ENCODE measurements at places on chromosomes 3 and 15.

DNA sequence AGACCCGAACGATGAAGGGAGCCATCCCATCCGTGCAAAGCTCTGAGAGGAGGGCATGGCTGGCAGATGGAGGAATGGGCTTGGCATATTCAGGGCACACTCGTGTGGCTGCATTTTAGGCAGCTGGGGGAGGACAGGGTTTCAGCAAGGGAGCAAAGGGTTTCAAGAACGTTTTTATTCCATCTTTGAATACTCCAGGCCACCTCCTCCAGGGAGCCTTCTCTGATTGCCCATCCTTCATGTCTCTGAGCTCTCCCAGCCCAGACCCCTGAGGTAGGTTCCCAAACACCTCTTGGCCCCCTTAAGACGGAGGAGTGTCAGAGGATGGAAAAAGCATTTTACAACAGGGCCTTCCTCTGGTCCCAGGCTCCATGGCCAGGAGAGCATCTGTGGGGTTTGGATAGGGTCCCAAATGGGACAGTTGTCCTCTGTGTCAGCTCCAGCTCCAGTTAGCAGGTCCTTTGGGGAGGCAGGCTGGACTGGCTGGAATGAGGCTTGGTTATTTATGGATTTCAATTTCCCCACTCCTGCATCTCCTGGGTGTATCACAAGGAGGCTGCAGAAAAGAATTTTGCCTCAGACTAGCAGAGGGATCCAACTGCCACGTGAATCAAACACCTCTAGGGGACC, 17.7 kb upstream of the SLC6A1 start:
- DNase-seq = no peak
- no peaks in the 10 kb centered on the region for H3K36me3 ChIP-seq
- no peak overlapping the region for H3K4me3 ChIP-seq
- no peaks in the 10 kb centered on the region for H3K4me1 ChIP-seq
- no peak overlapping the region for H3K27ac ChIP-seq

DNA sequence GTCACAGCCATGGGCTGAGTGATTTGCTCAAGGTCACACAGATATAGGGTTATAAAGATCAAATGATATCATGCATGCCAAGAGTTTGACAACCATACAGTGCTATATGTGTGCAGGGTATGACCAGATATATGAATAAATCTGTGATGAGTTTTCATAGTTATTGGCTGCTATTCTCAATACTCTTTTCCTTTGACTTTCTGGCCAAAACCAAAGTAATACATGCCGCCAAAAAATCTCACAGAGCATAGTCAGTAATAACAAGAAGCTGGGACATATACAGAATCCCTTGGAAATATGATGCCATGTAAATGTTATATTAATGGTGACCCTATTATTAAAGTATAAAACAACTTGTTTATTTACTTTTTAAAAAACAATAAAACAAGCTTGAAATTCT, 11.6 kb upstream of the TSC22D2 start:
- H3K4me3 ChIP-seq = no peak overlapping the region
- no peak overlapping the region for H3K27ac ChIP-seq
- no peaks in the 10 kb centered on the region for H3K36me3 ChIP-seq

GRCh38 chr3:53790470-53790869, 55.7 kb downstream of the CHDH start:
- DNase-seq = no peak
- H3K4me3 ChIP-seq = no peak overlapping the region
- no peaks in the 10 kb centered on the region for H3K4me1 ChIP-seq
- peaks cover 16% of the 10 kb centered on the region for H3K27me3 ChIP-seq
- no peaks in the 10 kb centered on the region for H3K36me3 ChIP-seq

DNA sequence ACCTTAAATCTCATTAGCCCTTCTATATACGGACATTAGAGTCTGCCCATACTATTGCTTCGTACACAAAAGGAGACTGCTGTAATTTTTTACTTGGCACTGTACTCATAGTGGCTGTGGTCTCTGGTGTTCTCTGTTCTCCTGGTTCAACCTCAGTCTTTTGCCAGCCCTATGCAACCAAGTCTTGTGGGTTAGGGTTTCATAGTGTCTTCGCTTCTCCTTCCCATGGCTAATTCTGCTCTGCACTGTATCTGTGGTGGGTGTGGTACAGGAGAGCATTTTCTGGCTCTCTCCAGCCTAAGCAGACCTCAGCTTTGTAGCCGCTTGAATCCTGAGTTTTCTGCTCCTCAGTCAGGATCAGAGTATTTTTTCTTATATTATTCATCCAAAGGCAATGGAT, 981.2 kb downstream of the SQOR start:
- DNase-seq = no peak
- no peaks in the 10 kb centered on the region for H3K27me3 ChIP-seq
- no peak overlapping the region for H3K4me3 ChIP-seq
- no peaks in the 10 kb centered on the region for H3K4me1 ChIP-seq

DNA sequence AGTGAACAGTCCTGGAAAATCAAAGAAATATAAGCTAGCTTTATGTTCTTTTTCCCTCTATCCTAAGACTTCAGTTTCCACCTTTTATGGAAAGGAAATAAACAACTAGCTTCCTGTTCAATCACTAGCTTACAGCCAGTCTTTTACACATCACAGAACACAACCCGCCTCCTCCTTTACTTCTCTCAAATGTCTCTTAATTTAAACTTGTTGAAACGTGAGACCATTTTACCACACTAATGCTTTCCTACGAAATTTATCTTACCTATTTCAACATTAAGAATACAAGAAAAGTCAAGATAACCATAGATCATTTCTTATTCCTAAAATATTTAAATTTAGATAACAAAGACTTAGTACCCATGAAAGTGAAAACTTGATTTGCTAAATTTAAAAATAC, 6.2 kb downstream of the PRTG start:
- no peaks in the 10 kb centered on the region for H3K36me3 ChIP-seq
- H3K4me3 ChIP-seq = no peak overlapping the region
- peaks cover 17% of the 10 kb centered on the region for H3K27me3 ChIP-seq
- H3K27ac ChIP-seq = no peak overlapping the region
- no peaks in the 10 kb centered on the region for H3K4me1 ChIP-seq

DNA sequence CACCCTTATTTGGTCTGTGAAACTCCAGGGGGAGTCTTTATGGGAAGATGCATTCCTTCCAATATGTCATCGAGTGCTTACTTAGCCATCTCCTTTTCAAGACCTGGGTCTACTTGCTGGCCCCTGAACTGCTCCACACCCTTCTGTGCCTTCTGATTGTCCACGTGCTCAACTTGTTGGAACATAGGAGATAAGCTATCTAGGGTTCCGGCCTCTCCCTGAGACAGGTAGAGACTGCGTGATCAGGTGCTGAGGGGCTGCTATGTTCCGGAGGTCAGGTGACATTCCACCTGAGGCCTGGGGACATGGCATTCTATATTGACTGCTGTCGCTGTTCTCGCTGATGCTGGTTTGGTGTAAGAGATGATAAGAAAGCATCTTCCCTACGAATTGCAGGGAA, 65.6 kb downstream of the ATP1B3 start:
- H3K36me3 ChIP-seq = no peaks in the 10 kb centered on the region
- no peak for DNase-seq
- H3K27me3 ChIP-seq = no peaks in the 10 kb centered on the region
- no peak overlapping the region for H3K4me3 ChIP-seq
- peaks cover 9% of the 10 kb centered on the region for H3K4me1 ChIP-seq

DNA sequence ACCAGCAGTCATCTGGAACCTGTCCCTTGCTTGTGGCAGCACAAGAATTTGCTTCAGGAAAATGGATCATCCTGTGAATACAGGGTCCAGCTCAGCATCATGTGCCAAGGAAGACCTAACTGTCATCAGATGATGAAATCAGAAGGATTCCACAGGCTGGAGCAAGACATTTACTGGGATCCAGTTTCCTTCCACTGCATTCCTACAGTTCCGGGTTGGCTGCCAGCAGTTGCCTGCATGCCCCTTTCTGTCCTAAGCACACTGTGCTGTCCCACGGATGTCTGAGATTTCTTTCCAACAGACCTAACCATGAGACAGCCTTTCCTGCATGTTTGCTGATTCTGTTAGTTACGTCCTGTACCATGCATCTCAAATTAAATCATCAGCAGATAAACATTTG, 140.7 kb downstream of the IMPG2 start:
- no peak overlapping the region for H3K4me3 ChIP-seq
- H3K4me1 ChIP-seq = no peaks in the 10 kb centered on the region
- no peak for DNase-seq
- H3K27ac ChIP-seq = no peak overlapping the region
- no peaks in the 10 kb centered on the region for H3K27me3 ChIP-seq
- no peaks in the 10 kb centered on the region for H3K36me3 ChIP-seq

DNA sequence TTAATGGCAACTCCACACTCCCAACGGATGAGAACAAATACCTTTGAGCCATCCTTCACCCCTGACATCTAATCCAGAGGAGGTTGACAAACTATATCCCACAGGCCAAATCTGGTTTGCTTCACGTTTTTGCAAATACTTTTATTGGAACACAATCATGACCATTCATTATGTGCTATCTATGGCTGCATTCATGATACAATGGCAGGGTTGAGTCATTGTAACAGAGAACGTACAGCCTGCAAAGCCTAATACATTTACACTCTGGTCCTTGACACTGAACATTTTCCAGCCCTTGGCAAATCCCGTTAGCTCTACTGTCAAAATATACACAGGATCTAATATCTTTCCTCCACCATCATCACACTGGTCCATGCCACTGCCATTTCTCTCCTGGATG, 7.6 kb upstream of the PRICKLE2 start:
- no peak for DNase-seq
- no peak overlapping the region for H3K4me3 ChIP-seq
- H3K4me1 ChIP-seq = no peaks in the 10 kb centered on the region
- no peaks in the 10 kb centered on the region for H3K27me3 ChIP-seq
- H3K36me3 ChIP-seq = no peaks in the 10 kb centered on the region

- H3K4me1 ChIP-seq = peaks cover 51% of the 10 kb centered on the region
- H3K4me3 ChIP-seq = peak overlapping the region; percentile 35
- H3K27me3 ChIP-seq = peaks cover 12% of the 10 kb centered on the region
- H3K27ac ChIP-seq = no peak overlapping the region
- DNase-seq = no peak
These were observed 17.5 kb upstream of the KCTD6 start for GRCh38 chr3:58474348-58474911.

DNA sequence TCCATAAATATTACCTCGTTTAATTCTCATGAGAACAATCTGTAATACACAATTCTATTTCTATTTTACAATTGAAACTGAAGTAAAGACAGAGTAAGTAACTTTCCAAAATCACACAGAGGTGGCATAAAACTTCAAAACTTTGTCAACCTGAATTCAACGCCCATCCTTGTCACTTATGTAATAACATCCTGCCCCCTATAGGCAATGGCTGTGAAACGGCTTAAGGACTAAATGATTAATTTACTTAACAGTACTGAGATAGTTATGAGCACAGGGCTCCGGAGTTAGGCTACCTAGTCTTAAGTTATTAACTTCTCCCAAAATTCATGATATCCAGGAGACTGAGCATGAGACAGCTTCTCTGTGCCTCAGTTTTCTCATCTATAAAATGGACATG, 293.1 kb upstream of the CHRM5 start:
- H3K4me1 ChIP-seq = no peaks in the 10 kb centered on the region
- no peak for DNase-seq
- H3K36me3 ChIP-seq = no peaks in the 10 kb centered on the region
- no peak overlapping the region for H3K4me3 ChIP-seq
- no peak overlapping the region for H3K27ac ChIP-seq

DNA sequence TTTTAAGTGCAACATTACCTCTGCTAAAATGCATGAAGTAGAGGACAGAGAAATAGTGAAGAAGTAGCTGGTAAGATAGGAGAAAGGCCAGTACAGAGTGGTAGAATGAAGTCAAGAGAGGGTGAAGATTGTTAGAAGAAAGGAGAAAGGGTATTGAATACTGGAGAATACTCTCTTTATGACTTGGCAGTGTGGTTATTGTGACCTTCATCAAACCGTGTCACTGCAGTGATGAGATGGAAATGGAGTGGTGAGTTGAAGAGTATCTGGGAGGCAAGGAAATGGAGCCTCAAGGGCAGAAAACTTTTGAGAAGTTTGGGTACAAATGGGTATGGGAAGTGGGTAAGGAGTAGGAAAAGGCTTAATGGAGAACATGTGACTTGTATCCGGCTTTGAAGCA, 24.7 kb downstream of the MINDY2 start:
- H3K4me1 ChIP-seq = peaks cover 24% of the 10 kb centered on the region
- H3K27me3 ChIP-seq = no peaks in the 10 kb centered on the region
- peak overlapping the region; percentile 50 for H3K27ac ChIP-seq

DNA sequence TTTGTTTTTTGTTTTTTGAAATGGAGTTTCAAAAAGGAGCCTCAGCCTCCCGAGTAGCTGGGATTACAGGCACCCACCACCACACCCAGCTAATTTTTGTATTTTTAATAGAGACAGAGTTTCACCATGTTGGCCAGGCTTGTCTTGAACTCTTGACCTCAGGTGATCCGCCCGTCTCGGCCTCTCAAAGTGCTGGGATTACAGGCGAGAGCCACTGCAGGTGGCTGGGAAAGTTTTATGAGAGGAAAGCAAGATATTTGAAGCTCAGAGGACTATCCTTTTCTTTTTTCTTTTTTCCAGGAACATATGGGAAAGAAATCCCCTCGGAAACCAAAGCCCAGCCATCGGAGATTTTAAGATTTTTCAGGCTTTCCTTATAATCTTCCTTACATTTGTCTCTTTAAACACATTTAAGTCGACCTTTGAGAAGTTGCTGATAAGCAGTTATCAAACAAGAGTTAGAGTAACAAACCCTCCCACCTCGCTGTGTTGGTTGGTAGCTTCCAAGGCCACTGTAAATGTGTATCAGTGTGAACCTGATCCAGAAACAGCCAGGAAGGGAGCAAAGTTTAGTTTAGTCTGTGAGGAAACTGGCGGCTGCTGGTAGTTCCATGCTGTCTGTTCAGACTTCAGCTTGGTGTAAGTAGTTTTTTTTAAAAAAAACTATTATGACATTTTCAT, 34.5 kb upstream of the MAP3K13 start:
- H3K27me3 ChIP-seq = peaks cover 3% of the 10 kb centered on the region
- peaks cover 12% of the 10 kb centered on the region for H3K4me1 ChIP-seq
- no peak overlapping the region for H3K27ac ChIP-seq
- no peak overlapping the region for H3K4me3 ChIP-seq

DNA sequence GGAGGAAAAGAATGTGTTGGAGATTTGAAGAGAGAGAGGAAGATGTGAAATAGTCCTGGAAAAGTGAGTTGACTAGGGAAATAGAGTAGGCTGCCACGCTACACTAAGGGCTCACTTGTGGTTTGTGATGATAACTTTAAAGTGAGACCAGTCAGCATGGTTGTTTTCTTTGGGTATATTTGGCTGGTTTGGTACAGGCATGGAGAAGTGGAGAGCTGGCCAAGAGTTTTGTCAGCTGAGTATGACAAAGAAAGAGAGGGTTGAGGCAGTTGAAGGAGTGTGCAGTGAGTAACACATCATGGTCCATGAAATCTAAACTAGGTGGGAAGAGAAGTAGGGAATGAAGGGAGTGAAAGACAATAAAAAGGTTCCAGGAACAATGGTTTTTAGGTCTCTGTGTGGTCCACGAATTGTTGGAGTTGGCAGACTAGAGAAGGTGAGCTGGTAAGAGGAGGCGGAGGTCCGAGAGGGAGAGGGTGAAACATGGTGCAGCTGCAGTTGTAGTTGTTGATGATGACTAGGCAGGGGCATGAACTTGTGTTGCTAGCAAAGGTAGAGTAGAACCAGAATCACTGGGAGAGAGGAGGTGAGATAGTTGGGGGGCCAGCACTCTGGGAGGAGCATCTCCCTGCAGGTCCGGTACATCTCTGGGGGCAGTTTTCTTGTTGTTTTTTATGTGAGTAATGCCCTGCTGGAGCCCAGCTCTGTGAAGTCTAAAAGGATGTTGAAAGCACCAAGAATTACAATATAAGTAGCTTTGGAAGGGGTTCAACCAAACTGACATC, 21.0 kb downstream of the ZNF80 start:
- peaks cover 8% of the 10 kb centered on the region for H3K36me3 ChIP-seq
- DNase-seq = no peak

GRCh38 chr3:15268033-15268631, 62.1 kb downstream of the CAPN7 start:
- H3K36me3 ChIP-seq = peaks cover 24% of the 10 kb centered on the region
- peaks cover 73% of the 10 kb centered on the region for H3K4me1 ChIP-seq
- DNase-seq = peak; percentile 74
- H3K4me3 ChIP-seq = no peak overlapping the region

All from activated T-helper 1 cell treated with anti-CD3 and anti-CD28 coated beads, Interleukin-12 subunit alpha, Interleukin-12 subunit beta, Interleukin-2, Interleukin-4 antibody, amounts not matched to agents 30 ng/mL and 10 ng/mL and 1 ng/mL, durations not matched to agents 14 hours and 24 hours and 36 hours (primary cell).